ENCODE measurements at places on chromosomes 2 and 18.

- DNase-seq: no peak
Observed at GRCh38 chr2:161586517-161587167, 37.6 kb upstream of the SLC4A10 start.

DNA sequence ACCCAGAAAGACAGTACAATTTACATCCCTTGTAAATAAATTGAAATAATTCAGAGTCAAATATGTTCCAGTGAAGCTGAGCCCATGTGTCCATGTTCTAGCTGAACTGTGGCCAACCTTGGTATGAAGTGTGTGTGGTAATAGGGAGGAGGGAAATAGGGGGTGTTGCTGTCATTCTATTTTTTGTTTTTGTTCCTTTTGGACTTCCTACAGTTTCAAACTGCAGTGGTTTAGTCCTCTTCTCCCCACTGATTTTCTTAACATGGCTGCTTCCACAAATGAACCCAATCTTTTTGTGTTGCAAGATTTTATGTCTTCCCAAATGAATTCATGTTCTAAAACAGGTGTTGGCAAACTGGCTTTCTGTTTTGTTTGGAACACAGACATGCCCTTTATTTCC, 156.9 kb downstream of the CCBE1 start:
- DNase-seq: no peak

DNA sequence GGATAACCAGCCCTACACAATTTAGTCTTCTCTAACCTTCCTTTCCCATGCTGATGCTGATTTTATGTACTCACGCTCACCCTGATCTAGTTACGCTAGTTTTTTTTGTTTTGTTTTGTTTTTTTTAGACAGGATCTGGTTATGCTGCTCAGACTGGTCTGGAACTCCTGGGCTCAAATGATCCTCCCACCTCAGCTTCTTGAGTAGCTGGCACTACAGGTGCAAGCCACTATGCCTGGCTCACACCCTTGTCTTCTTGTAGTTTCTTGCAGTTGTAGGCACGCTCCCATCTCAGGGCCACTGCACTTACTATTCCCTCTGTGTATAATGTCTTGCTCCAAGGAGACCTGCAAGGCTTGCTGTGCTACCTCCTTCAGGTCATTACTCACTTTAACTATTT, 6.2 kb downstream of the PELI1 start:
- no peak for DNase-seq

GRCh38 chr2:164697688-164698461, 76.6 kb upstream of the GRB14 start:
- DNase-seq: no peak

DNA sequence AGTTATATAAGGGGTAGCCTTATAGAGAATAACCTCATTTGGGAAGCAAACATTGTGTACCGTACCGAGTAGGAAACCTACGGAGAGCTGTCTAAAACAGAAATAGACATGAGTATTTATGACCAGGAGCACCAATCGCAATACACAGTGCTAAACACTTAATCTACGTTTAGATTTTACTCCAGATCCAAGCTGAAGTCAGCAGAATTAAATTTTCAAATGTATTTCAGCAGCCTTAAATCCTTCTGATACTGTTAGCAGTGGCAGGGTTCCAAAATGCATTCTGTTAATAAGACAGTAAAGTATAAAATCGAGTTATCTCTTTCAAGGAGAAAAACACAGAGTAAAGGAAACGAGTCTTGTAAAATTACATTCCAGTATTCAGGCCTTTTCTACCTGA, 118.1 kb upstream of the ZNF521 start:
- DNase-seq: no peak
